Endodermal cell (in vitro differentiated cells): ENCODE measurements at places on chromosomes 3 and 15. TPM values are rescaled to one million over a fixed set of nuclear protein-coding genes. Genes with fewer than 3 reads are reported as not detected.

The SI gene
- not detected in 2 replicates for total RNA-seq

The ARL6 gene
- total RNA-seq = 15.7 to 38.9 TPM (median 20.9 TPM) in 3 replicates

The ARHGEF26 gene
- total RNA-seq = 9.3 and 10.1 TPM in 2 replicates

The DAZL gene
- total RNA-seq = not detected in 3 replicates
